Small intestine (tissue), 16 donors: ENCODE measurements at places on chromosomes 5 and 9.

GRCh38 chr9:123655681-123656423, 274.1 kb downstream of the DENND1A start:
- DNase-seq = no peak

DNA sequence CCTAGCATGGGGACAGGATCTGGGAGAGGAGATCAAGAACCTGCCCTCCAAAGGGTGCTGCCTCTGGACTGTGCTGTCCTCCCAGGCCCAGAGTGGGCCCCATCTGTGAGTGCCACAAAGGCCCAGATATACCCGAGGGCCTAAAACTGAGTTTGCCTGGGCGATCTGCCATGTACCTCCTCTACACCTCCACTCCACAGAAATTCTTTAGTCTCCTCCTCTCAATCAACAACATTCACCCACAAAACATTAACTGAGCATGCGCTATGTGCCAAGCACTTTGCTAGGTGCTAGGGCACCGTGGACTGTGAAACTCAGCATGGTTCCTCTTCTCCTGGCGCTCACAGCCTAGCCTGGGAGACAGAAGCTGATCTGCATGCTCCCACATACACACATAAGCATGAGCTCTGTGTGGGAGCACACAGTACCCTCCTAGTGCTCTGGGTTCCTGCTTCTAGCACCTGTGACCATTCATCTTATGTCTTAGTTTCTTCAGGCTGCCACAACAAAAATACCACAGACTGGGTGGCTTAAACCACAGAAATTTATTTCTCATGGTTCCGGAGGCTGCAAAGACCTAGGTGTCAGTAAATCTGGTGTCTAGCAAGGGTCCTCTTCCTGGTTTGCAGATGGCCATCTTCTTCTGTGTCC, 82.0 kb upstream of the FSTL4 start:
- DNase-seq = no peak

DNA sequence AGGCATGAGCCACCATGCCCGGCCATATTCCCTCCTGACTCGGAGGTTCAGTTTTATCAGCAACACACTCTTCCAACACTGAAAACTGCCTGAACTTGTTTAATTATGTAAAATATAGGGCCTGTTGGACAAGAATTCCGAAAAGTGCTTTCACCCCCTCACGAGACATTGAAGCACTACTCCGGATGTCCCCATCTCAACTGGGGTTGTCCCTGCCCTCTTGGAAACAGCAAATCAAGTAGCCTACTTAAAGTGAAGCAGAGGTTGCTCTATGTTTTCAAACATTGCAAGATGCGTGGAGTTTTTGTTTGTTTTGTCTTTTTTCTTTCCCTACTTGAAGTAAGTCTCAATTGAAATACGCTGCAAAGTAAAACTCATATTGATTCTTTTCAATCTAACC, 7.6 kb downstream of the PTGER4 start:
- DNase-seq = no peak

DNA sequence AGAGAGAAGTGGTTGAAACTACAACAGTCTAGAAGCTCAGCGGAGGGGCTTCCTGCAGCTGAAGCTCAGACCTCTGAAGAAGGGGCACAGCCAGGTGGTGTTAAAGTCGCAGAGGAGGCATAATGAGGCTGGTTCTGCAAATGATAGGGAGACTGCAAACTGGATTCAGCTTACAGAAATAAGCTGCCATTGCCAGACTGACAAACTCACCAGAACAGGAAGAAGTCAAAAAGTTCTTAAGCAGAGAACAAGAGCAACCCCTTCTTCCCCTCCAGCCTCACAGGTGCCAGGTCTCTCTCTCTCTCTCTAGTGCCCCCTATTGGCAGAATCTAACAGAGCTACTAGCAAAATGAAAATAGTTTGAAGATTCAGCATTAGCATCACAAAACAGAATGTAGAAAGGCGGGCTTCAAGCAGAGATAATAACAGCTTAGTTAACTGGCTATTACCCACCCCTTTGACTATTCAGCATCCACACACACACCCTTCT, 76.7 kb downstream of the GRAMD2B start:
- DNase-seq = peak; percentile 50

GRCh38 chr5:170126626-170127025, 20.9 kb downstream of the FOXI1 start:
- no peak for DNase-seq

GRCh38 chr5:34743878-34744277, 87.8 kb downstream of the RAI14 start:
- DNase-seq = no peak

GRCh38 chr5:89060768-89061167, 177.8 kb upstream of the MEF2C start:
- DNase-seq = no peak
